ENCODE measurements at places on chromosomes 12 and 14.

- no peak for ATAC-seq
These were observed 10.5 kb upstream of the NUAK1 start for GRCh38 chr12:106149096-106149784.

DNA sequence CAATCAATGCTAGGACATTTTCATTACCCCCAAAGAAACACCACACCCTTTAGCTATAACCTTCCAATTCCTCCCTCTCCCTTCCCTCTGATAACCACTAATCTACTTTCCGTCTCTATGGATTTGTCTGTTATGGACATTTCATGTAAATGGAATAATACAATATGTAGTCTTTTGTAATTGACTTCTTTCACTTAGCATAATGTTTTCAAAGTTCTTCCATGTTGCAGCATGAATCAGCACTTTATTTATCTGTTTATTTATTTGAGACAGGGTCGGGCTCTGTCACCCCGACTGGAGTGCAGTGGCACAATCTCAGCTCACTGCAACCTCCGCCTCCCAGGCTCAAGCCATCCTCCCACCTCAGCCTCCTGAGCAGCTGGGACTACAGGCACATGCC lies 1.2 kb upstream of the RBM19 start:
- ATAC-seq: no peak

DNA sequence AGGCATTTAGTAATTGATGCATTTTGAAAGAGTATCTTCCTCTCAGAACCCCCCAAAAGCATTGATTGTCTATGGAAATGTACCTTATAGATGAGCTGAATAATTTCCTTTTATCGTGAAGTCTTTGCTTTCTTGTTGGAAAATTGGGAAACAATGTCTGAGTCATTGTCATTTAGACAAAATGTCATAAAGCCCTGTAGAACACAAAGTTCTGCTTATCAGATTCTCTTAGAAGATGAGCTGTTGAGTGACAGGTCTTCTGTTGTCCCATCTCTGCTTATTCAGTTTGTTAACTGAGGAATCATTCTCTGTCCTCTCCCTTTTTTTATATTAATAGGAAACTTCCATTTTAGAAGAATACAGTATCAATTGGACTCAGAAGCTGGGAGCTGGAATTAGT lies 22.9 kb downstream of the MAPKAPK5 start:
- no peak for ATAC-seq

- ATAC-seq: no peak
These were observed 17.6 kb upstream of the STK38L start for GRCh38 chr12:27226407-27226929.

DNA sequence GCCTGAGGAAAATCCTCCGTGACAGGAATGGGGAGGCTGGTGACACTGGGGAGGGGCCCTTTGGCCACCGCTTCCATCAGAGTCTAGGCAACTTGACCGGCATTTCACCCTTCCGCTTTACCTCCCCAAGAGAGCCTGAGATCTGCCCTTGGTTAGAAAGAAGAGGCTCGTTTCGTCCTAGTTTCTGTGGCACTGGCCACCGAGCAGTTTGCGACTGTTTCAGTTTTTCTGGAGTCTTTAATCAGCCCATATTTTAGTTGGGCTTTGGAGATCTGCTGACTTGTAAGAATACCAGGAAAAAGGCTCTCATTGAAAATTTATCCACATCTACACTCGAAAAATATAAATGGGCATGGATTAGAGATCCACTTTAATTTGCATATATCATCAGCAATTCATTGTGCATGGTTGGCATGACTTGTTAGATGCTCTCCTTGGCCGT lies 414 bp upstream of the ANKS1B start:
- no peak for ATAC-seq

GRCh38 chr12:89690925-89691324 lies 17.7 kb downstream of the ATP2B1 start:
- ATAC-seq: no peak

- ATAC-seq: no peak
These were observed 29.3 kb upstream of the RASSF8 start for GRCh38 chr12:25929142-25929541.

DNA sequence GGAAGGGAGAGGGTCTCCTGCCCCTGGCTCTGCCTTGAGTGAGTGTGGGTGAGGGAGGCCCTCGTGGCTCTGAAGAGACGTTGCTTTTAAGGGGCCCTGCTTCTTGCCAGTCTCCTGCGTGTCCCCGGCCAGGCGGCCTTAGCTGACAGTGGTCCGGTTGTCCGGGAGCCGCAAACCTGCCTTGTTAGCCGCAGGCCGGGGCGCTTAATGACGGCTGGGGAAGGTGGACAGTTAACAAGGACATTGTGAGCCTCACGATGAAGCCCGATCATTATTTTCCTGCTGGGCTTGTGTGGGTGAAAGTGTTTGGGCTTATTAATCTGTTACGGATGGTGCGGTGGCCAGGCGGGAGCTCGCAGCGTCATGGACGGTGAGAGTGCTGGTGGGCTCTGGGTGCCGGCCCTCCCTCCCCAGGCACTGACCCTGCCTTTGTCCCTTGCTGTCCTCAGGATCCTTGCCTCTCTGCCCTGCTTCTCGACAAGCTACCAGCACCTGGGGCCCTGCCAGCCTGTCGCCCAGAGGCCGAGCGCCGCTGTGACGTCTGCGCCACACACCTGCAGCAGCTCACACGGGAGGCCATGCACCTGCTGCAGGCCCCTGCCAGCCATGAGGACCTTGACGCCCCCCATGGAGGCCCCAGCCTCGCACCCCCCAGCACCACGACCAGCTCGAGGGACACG lies 13.3 kb downstream of the KIF26A start:
- ATAC-seq: no peak

GRCh38 chr14:41549821-41550607 lies 56.7 kb upstream of the LRFN5 start:
- ATAC-seq: no peak

DNA sequence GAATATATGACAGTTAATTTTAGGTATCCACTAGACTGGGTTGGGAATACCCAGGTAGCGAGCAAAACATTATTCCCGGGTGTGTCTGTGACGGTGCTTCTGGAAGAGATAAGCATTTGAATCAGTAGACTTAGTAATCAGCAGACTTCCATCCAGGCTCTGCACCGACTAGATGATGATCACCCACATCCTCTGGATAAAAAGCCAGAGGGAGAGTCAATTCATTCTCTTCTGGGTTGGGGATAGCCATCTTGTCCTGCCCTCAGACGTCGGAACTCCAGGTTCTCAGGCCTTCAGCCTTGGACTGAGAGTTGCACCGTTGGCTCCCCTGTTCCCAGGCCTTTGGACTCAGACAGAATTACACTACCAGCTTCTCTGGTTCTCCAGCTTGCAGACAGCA lies 168.0 kb downstream of the PHLDA1 start:
- ATAC-seq: no peak

- ATAC-seq: no peak
These were observed 52.1 kb downstream of the TBC1D30 start for GRCh38 chr12:64876388-64877071.

GRCh38 chr12:51432921-51433320 lies 8.3 kb downstream of the SLC4A8 start:
- ATAC-seq: no peak

GRCh38 chr12:92737855-92738850 lies 35.4 kb downstream of the PLEKHG7 start:
- ATAC-seq: no peak

DNA sequence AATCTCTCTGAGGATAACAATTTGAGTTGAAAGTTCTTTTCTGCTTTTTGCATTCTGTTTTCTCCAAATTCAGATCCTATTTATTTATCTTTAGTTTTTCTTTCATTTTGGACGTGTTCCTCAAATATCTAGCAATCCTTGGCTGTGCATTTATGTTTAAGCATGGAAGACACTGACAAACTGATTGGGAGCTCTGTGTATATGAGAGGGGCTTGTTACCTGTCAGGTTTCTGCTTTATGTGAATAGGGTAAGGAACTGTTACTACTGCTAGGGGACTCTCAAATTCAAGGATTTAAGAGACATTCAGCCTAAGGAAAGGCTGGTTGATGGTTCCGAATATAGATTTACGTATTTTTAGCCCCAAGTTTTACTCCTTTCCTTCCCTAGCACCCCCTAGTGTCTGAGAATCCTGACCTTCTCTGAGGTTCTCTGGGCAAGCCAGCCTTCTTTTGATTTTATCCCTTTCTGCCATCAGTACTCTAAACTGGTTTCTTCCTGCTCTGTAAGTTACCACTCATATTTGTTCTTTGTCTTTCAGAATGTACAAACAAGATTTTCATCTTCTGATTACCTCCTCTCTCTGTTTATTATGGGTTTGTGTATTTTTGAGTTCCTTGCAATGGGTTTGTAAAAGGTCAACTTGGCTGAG lies 30.5 kb downstream of the YLPM1 start:
- ATAC-seq: no peak

DNA sequence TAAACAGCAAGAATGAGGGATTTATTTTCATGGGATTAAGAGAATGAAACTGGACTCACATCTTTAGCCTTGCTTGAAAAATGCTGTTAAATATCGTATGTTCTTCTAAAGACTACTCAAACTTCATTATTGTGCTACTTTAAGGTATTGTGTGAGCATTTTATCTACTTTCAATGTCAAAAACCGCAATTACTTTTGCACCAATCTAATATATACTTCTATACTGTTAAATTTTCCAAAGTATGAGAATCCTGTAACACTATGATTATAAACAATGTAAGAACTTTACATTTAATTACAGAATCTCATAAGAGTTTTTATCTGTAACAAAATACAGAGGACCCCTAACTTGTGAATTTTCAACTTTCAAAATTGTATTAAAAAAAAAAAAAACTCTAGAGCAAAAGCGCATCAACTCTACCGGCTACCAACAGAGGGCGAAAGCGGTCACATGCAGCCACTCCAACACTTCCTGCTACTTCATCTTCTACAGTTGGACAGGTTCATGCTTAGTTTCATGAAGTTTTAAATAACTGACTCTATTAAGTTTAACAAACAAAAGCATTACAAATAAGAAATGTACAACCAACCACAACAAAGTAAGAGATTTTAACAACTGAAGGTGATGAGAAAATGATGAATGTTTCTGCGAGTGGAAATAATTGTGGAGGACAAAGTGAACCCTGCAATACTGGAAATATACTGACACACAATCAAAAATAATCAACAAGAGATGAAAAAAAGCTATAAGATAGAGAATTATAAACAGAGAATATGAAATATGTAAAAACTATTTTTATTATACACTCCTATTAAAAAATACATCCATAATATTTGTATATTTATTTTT lies 210.9 kb downstream of the MED13L start:
- ATAC-seq: peak; percentile 50

GRCh38 chr12:65891987-65892481 lies 67.8 kb downstream of the HMGA2 start:
- no peak for ATAC-seq

DNA sequence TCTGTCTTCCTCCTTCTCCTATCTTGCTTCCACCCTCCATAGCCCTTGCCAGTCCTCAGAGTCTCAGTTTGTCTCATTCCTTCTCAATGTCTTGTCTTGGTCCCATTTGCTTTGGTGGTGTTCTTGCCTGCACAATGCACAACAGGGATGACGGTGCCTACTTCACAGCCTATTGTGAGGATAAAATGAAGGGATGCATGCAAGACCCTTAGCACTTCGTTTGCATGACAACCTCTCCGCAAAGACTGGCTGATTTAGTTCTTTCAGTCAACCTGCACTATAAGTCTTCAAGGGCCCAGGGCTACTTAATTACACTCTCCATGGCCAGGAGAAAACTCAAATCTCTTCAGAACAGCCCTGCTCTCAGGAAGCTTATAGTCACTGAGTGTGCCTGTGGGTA lies 8.5 kb downstream of the SELPLG start:
- no peak for ATAC-seq

- no peak for ATAC-seq
These were observed 69.3 kb upstream of the HMGA2 start for GRCh38 chr12:65754744-65755595.

- no peak for ATAC-seq
These were observed 47.8 kb downstream of the TESPA1 start for GRCh38 chr12:54936736-54937135.

DNA sequence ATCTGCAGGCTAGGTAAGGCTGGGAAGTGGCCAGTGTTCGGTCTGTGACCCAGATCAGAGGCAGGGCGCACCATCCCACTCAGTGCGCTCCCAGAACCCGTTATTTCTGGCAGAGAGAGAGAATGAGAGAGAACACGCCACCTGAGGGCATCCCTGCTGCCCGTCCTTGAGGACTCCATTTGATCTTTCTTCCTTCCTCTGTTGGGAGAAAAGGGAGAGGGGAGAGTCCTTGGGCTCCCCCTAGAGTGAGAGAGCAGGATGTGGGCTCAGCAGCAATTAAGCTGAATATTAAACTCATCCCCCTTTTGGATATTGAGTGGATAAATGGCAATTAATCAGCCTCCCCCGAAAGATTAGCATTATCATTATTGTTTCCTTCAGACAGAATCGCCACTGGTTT lies 70.6 kb downstream of the IFT43 start:
- ATAC-seq: no peak

DNA sequence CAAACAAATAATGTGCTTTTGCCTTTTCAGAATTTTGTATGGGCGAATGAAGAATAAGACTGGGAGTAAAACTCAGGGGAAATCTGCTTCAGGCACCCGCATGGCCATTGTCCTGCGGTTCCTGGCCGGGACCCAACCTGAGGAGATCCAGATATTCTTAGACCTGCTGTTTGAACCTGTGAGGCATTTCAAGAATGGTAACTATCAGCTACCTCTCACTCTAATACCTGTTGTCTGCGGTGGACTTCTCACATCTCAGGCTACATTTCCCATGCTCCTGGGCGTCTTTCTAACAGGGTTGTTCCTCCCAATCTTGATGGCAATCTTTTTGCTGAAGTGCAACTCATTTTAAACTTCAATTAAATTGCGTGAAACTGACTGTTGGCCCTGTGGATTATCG lies 47.1 kb downstream of the UTP20 start:
- no peak for ATAC-seq

GRCh38 chr12:8544295-8544694 lies 3.6 kb upstream of the CLEC4E start:
- peak; percentile 62 for ATAC-seq

GRCh38 chr12:45077251-45077650 lies 26.4 kb upstream of the DBX2 start:
- ATAC-seq: no peak

DNA sequence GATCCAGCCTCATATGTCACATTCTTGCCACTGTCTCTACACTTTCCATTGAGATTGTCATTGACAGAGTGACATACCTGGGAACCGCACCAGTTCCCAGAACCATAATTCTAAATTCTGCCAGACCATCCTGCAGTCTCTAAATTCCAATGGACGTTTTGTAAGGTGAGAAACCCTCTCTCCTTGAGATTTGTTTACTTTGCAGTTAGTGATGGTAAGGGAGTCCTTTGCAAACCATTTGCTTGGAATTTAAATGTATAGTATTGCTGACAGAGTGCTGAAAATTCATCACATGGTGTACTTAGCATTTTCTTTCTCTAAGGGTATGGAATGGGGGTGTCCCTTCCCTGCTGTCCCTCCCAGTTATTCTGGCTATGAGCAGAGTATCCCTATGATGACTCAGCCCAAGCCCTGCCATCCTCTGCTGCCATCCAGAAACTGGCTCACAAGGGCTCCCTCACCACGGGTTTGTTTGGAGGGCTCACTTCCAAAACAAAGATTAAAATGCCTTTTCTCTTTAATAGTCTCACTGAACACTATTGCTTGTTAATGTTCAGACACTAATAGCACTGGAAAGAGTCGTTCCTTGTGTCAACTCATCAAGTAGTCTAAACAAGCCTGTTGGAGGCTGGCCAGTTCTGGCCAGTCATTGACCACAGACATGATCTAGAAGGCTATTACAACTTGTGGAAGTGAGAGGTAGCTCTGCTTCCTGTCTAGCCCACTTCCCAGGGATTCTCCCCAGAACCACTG lies 129.0 kb upstream of the HMGA2 start:
- no peak for ATAC-seq

GRCh38 chr14:81625343-81625742 lies 91.7 kb upstream of the SEL1L start:
- ATAC-seq: no peak
